NCI-H1417 treated with DMSO at 0.1 percent for 48 hours (cell line): ENCODE measurements at places on chromosomes 7 and 10.

DNA sequence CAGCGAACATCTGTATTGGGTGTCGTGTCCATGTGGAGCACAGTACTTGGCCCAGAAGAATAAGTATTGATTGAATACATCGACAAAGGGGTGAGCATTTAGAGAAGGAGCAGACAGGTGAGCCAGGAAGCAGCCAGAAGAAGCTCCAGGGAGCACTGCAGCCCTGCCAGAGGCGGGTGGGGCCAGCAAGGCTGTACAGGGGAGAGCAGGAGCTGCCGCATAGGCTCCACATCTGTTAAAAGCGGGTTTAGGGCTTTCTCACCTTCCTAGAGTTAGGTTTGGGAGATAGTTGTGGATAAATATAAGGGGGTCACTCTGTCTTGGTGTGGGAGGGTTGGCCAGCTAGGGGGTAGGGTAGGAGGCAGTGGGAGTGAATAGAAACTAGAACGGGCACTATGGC is 1.3 kb upstream of the CPA1 start:
- no peak for DNase-seq

- DNase-seq, result no peak
These were observed 12.2 kb downstream of the FOXP2 start for GRCh38 chr7:114426824-114427223.

DNA sequence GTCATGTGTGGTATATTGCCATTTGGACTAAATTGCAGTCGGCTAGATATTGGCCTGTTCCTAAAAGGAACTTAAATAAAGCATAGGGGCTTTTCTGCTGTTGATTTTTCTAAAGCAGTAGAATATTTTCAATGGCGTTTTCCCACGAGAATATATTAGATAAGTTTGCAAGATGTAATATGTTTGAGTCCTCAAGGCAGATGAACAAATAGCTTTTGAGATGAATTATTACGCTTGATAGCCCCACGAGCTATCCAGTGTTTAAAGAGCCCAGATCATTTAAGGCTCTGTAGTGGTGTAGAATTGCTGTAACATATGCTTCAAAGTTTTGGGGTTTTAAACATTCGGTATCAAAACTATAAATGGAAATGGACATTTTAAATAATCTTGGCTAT is 2.9 kb downstream of the CELF2 start:
- no peak for DNase-seq

DNA sequence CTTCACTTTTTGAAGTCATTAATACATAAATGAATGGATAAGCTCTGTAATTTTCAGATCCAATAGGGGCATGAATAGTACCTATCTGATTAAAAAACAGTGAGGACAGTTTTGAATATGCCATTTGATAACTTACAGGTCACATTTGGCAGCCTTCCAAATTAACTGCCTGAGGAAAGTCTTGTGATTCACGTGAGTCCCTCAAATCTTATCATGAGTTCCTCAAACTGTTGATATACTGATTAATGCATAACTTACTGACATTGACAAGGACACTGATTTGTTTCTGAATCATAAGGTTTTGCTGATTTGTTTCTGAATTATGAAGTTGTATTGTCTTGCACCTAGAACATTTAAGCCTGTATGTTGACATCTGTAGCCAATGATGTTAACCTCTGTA is 55.1 kb downstream of the ANKMY2 start:
- DNase-seq, result no peak

GRCh38 chr7:117673367-117673766 is 193.5 kb downstream of the CFTR start:
- no peak for DNase-seq

- DNase-seq, result no peak
These were observed 94.6 kb upstream of the BTBD16 start for GRCh38 chr10:122176232-122177213.

GRCh38 chr7:1651031-1651446 is 19.0 kb upstream of the ELFN1 start:
- DNase-seq, result no peak

- no peak for DNase-seq
These were observed 341.5 kb upstream of the AOAH start for GRCh38 chr7:37065779-37066271.

- DNase-seq, result no peak
These were observed 49.1 kb downstream of the APBB1IP start for GRCh38 chr10:26486990-26487850.

DNA sequence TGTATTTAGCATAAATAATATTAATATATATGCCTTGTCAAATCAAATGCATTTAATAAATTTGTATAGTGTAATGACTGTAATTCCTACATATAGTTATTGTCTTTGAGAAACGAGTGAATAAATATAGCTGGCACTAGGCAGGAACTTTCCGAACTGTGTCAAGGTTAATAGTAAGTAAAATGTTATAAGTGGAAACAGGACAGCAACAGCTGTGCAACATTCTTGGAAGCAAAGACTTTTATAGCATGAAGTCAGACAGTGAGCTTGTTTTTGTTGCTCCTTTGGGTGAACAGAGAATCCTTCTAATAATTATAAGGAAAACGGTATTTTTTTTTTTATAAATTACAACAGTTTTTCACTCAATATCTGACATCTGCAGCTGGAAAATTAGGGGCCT is 14.0 kb upstream of the EXOC6 start:
- no peak for DNase-seq

DNA sequence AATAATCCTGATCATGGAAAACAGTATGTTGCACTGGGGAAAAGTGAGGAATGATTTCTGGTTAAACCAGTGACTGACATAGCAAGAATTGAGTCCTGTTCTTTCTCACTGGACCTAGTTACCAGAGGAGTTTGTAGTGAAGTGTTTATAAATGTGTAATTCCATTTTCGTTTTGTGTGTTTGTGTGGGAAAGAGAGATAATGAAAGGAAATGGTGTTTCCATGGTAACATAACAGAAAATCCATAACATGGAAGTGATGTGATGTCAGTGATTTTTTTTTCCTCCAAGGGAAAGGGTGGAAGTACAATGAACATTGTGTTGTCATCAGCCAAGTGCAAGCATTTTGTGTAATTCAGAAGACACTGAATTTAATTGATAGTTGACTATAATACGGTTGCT is 283.9 kb downstream of the PLXDC2 start:
- DNase-seq, result no peak

DNA sequence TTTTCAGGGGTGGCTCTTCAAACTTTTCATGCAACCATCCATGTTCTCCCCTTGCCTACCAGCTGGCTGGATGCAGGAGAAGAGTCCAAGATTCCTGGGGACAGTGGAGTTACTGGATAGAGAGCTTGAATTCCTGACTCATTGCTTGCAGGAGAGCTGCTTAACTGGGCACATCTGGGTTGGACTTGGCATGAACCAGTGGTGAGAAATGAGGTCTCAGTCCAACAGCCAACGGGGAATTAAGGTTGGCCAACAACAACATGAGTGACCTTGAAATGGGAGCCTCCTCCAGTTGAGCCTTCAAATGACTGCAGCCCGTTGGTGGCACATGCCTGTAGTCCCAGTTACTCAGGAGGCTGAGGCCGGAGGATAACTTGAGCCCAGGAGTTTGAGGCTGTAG is 58.1 kb upstream of the OPN4 start:
- DNase-seq, result no peak

- no peak for DNase-seq
These were observed 84.1 kb downstream of the MDFIC start for GRCh38 chr7:115005953-115006352.

- DNase-seq, result no peak
These were observed 79.7 kb downstream of the TBXAS1 start for GRCh38 chr7:139908792-139909191.

GRCh38 chr7:157043745-157044144 is 33.3 kb upstream of the MNX1 start:
- DNase-seq, result no peak

GRCh38 chr10:44384601-44385025 is 284 bp downstream of the CXCL12 start:
- no peak for DNase-seq

DNA sequence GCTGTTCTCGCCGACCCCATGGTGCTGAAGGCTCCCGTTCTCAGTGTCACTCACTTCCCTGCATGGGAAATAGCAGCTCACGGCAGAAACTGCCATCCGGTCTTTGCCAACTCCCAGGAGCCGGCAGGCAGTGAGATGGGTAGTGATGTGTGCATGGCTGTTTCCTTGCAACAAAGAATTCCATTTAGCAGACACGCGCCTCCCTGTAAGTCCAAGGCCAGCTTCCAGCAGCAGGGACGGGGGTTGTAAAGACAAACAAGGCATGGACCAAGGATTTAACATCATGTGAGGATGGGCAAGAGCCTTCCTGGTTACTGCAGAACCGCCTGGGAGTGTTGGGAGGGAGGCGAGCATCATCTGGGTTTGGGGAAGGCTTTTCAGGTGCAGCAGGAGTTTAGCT is 273.1 kb downstream of the GLRX3 start:
- DNase-seq, result no peak

- no peak for DNase-seq
These were observed 55.2 kb upstream of the C10orf71 start for GRCh38 chr10:49243610-49244283.

GRCh38 chr10:128469515-128469914 is 343.3 kb upstream of the MKI67 start:
- no peak for DNase-seq

GRCh38 chr7:37741776-37742175 is 58.2 kb downstream of the GPR141 start:
- DNase-seq, result no peak

DNA sequence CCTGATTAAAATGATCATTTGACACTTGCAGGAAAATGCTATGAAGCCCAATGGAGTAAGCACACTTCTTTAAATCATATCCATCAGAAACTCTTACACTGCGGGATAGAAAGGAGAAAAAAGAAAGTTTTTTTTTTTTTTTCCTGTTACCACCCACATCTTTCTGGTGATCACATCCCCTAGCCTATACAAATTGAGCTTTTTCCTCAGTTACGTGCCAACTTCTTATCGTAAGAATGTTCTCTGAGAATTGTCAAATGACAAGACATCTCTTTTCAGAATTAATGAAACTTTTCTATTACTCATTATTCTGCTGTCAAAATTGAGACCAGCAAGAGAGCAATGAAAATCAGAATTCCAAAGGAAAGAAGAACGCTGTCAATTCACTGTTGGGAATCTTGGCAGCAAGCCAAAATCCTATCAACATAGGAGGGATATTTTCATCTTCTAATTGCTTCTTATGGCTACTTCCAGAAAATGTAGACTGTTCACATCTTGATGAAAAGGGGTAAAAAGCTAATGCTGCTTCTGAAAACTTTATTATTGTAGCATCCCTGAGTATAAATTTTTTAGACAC is 179.5 kb downstream of the ADAM12 start:
- no peak for DNase-seq

DNA sequence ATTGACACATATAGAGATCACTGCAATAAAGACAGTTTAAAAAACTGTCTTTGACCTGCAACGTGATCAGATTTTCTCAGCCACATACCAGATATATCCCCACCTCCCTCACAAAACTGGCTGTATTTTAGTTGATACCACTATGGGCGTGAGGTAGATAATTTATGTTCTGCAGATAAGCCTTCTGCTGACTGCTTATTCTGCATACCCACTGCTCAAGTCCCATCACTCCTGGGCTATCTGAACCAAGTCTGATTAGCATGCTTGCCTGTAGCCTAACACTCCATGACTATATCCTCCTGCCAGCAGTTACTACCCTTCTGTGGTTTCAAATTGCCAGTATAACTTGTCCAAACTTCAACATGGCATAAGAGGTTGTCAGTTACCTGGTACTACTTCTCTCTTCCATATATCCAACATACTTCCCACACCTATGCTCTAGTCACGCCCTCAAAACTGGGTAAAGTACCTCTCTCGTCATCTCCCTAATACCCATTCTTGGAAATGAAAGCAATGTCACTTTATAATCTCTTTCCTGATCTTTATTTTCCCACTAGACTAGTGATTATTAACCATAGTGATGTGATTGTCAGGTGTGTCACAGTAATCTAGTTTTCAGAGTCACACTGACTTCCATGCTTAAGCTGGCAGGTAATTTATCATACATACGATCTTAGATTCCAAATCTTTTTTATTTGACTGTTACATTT is 70.7 kb downstream of the MALSU1 start:
- DNase-seq, result no peak

DNA sequence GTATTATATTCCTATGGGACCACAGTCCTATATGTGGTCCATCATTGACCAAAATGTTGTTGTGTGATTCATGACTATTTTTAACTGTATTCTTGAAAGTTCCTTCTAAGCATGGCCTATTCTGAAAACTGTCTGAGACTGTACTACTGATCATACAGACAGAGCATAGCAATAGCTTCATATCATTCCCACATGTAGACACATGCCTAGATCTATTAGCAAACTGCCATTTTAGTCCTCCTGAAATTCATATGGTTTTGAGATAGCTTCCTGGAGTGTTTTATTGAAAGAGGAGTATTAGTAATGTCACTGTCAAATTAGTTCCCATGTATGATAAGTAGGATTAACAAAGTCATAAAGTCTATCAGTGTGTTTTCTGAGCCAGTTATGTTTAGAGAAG is 157.5 kb downstream of the BMPER start:
- DNase-seq, result no peak

GRCh38 chr7:77944183-77945182 is 145.9 kb downstream of the PHTF2 start:
- DNase-seq, result no peak

DNA sequence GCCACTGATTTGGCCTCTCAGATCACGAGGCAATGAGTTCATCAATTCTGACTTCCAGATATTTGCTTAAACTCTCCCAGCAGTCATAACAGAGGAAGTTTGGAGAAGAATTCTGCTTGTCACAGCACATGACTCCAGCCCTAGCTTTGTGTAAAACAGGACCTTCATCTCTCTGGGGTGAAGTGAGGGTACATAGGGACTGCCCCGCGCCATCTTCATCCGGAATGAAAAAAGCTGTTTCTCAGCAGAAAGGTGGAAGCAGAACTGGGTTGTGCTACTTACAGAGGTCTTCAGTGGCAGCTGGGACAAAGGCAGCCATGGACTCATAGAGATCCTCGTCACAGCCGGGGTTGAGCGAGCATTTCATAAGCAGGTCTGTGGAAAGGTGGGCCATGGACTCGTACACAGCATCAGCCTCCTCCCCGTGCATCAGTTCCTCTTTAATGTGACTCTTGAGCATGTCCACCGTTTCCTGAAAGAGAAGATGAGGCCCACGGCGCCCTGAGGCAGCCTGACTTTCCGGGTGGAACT is 58.4 kb upstream of the TM9SF3 start:
- no peak for DNase-seq

DNA sequence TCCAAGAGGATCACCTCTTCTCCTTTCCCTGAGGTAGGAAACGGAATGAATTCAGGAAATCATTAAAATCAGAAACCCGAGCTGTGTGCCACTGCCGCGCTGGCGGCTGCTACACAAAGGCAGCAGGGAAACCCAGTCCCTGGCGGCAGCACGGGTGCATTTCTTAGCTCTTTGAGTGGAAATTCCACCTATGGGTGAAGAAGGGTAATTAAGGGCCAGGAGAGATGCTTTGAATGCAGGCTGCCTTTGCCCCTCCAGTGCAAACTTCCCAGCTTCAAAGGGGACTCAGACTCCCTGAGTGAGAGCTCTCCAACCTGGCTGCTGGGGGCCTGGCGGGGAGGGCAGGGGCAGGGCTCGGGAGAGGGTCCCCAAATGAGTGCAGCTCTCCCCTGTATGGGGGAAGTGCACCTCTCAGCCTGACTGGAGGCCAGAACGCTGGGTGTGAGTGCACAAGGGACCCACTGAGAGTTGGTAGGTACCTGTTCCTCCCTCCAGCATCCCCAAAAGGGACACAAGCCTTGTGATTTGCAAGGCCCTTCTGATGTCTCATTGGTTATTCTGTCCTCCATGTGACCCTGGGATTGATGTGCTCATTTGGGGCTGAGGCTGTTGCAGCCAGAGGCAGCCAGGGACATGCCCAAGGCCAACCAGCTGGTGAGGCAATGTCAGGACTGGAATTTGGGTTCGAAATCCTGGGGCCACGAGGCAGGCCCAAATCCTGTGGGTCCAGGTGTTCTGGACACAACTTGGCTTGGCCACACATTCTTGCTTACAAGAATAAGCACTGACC is 16.3 kb upstream of the ZMIZ1 start:
- DNase-seq, result no peak
